Mammary epithelial cell (primary cell): ENCODE measurements at places on chromosomes 5 and 9.
A peak's percentile ranks its signal among the peaks of the same experiment; 100 is the strongest.

GRCh38 chr5:167578977-167579692 lies 712.3 kb upstream of the WWC1 start:
- DNase-seq = no peak

DNA sequence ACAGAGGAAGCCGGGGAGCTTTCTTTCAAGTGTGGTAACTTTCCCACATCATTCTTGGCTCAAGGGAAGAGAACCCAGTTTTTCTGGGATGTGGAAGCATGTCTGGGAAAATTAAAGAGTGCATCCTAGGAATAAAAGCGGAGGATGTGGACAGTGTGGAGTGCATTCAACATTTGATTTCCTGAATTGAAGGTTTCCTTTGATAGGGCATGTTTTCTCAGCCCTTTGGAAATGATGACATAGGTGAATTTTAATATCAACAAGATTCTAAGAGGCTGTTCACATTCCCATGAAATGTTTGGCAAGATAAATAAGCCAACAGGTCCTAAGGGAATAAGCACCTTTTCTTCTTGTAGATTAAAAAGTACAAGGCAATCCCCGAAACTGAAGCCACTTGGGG lies 63.6 kb downstream of the ENTREP1 start:
- DNase-seq = no peak

DNA sequence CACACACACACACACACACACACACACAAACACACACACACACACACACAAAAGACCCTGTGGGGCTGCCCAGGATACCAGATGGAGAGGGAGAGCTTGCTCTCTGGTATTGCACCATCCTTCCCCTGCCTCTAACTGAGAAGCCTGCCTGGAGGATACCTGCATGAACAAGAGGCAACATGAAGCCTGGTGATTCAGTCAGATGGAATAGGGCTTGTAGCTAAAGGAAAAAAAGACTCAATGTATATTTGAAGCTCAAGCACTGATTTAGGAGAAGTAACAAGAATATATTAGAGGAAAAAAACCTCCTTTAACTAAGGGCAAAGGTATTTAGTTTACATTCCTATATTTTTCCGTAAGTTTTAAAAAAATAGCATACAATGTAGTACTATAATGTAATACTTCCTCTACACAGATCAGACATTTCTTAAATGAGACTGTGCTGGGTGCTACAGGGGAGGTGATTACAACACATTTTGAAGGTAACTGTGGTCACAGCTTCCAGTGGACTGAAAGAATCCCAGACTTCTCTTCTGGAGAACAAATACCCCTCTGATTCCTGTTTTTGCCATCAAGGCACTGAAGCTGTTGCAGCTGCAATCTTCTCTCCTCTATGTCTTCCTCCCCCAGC lies 169.3 kb downstream of the DCP2 start:
- peak; percentile 90 for DNase-seq

GRCh38 chr5:73387149-73387591 lies 61.4 kb downstream of the FOXD1 start:
- DNase-seq = no peak

DNA sequence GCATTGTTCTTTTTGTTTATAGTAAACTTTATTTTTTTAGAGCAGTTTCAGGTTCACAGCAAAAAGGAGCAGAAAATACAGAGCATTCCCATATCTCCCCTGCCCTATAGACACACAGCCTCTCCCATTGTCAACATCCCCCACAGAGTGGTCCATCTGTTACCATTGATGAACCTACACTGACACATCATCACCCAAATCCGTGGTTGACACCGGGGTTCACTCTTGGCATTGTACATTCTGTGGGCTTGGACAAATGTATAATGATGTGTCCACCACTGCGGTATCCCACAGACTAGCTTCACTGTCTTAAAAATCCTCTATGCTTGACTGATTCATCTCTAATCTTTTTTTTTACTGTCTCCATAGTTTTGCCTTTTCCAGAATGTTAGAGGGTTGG lies 120.7 kb upstream of the SPATA31C2 start:
- DNase-seq = no peak

DNA sequence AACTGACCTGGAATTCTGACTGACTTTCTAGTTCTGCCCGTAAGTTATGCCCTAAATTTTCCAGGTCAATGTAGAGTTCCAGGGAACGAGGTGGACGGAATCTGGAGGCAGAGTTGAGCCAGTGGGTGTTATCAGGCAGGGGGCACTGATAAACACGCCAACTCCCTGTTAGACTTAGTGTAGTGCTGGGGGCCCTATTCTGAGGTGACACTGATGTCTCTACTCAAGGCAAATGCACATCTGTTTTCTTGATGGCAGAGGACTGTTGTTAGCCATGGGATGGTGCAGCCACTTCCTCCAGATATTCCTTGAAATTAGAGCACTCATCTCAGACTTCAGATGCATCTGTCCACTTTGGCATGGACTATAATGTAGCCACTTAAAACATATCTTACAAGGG lies 83.5 kb downstream of the C9orf152 start:
- DNase-seq = no peak

- no peak for DNase-seq
These were observed 69.3 kb upstream of the STC2 start for GRCh38 chr5:173397516-173397915.

DNA sequence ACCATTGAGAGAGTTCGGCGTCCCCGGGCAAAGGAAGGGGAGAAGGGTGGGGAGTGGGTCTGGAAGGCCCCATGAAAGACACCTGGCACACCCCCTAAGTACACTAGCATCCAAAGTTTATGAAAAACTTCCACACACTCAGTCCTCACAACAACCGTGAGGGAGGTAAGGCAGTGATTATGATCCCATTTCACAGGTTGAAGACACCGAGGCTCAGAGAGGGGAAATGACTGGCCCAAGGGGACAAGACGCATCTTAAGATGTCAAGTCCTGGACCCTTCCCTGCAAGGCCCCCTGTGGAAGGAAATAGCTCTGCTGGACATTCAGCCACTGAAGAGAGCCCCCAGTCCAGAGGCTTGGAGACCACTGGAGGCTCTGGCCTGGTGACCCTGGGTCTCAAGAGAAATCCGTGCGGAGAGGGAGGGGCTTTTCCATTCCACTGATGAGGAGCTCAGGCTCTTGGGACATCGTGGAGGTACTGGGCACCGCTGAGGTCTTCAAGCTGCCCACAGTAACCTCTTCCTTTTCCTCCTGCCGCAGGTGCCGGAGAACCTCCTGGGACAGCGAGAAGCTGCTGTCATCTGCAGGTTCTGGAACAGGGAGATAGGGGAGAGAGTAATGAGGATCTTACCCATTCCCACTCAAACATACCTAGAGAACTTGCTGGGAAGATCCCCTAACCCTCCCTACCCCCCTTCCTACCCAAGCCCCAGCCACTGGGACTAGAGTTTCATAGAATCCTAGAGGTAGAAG lies 5.2 kb downstream of the SMIM33 start:
- no peak for DNase-seq

DNA sequence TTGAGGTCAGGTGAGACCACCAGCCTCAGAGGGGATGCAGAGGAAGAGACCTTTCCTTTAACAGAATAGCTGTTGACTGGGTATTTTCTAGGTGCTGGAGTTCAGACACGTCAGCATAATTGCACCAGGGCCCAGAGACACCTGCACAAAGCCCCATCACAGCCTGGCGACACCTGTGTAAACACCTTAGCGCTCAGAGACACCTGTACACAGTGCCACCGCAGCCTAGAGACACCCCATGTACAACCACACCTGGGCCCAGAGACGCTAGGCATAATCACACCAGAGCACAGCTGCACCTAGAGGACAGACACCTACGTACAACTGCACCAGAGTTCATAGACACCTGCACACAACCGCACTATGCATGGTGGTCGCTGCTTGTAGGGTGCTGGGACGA lies 1.0 kb downstream of the TRIP13 start:
- DNase-seq = no peak

DNA sequence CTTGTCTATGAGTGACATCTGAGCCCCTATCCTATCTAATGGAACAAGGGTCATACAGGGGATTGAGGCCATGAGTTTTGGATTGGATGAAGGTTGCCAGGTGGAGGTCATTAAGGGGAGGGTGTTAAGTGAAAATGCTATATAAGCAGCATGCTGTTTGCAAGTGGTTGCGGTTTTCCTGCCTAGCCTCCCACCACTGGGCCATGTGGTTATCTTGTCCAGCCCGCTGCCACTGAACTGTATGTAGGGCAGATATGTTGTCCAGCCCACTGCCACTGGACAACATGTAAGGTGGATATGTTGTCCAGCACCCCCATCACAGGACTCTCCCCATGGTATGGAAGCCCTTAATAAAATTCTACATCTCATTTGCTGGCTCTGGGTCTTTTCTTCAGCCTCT lies 200.0 kb downstream of the FGF10 start:
- DNase-seq = no peak

GRCh38 chr5:180328296-180329137 lies 24.6 kb downstream of the GFPT2 start:
- peak; percentile 42 for DNase-seq

- no peak for DNase-seq
These were observed 51.5 kb downstream of the CCDC192 start for GRCh38 chr5:127754706-127755105.

DNA sequence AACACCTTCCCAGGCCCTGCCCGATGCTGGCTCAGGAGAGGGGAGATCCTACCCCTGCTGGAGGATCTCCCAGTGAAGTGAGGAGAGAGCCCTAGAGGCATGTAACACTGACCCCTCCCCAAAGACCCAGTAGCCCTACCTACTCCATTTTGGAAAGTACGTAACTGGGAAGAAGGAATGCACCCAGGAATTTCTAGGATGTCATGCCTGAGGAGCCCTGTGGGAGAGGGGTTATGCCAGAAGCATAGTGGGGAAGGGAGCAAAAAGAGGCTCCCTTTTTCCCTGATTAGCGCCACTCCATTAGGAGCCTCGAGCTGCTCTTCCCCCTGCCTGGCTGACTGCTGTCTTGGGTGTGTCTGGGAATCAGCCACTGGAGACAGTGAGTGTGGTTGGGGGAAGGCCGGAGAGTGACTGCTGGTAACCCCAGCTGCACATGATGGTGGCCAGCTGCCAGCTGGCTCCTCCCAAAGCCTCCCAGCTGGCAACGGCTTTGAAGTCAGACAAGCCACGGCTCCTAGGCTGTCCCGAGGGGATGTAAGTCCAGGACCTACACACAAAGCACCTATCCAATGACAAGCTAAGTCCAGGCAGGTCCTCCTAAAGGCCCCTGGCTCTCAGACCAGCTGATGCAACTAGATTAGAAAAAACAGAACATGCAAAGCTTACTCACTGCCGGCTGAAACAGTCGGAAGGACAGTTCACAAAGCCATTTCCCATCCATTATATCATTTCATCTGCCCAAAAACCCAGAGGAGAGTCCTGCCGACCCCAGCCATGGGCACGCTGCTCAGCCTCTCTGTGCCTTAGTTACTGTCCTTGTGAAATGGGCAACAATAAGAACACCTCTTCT lies 136.5 kb upstream of the ABCA1 start:
- peak; percentile 97 for DNase-seq

GRCh38 chr5:152503206-152503605 lies 98.1 kb upstream of the NMUR2 start:
- no peak for DNase-seq

DNA sequence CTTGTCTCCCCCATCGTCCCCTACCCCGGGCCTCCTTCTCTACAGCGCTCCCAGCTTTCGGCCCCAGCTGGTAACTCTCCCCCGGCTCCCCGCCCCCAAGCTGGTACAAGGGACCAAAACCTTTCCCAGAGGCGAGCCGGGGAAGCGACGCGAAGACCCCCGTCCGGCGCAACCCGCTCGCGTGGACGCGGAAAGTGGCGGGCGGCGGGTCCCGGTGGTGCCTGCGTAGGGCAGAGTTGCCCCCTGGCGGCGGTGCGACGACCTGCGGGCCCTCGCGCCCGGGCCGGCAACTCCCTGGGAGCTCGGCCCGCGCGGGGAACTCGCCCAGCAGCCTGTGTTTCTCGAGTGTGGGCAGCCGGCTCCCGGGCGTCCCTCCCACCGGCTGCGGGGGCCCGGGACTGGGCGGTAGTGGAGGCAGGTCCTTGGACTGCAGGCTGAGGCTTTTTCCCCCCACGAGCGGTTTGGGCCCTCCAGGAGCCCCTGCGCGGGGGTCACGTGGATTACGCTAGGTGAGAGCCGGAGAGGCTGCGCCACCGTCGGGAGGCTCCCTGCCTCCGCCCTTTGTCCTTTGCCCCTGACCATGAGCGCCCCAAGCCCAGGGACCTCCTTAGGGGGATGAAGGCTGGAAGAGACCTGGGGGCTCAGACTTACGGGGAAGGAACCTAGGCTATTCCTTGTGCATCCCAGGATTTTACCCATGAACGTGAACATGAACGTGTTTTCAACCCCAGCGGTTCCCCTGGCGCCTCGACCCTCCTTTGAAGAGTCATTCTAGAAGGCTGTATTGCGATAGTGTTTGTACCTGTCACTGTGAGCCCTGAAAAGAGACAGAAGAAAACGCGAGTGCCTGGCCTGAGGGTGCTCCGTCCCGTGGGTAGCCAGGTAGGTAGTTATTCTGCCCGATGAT lies 2.9 kb upstream of the FOXD1 start:
- DNase-seq = no peak

DNA sequence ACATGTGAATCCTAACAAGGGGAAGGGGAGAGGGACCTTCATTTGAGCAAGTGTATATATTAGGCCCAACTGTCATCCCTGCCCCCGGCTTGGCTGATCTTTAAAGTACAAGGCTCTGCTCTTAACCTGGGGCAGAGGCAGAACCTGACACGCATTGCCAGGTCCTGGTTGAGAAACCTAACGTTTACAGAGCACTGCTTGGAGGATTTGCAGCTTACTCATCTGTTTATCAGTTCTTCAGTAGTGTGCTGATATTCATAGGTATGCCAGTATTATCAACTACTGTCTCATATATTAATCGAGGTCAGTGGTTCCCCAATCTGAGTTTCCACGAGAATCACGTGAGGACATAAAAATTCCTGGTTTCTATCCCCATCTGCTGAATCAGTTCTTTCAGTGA lies 50.4 kb downstream of the ACO1 start:
- DNase-seq = no peak

- peak; percentile 76 for DNase-seq
These were observed 44.5 kb upstream of the NR5A1 start for GRCh38 chr9:124551472-124552272.

DNA sequence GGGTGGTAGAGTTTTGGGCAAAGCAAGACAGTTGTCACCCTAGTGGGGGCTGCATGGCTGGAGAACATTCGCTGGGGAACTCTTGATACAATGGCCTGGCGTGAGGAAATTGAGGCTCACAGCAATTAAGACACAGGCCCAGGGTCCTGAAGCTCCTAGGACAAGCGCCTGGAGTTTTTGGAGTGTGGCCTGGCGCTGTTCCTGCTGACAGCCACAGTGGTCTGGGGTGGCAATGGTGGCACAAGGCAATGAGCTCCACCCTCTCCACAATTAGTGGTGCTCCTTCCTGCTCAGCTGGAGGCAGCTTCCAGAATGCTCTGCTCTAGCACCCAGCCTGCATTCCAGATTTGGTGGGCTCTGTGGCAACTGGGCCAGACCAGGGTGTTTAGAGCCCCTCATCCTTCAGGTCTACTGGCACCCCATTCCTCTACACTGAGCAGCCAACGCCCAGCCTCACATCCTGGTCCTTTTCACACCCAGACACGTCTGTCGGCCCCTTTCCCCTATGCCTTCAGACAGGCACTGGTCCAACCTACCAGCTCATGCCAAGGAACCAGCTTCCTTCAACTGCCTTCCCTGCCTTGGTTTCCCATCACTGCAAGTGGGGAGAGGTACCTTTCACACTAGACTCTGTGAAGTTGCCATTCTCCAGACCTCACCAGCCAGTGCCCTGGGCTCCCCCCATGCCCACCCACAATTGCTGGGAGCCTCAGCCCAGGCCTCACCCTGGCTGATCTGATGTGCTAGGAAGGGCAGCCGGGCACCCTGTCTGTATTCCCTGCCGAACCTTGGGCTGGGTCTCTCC lies 138.1 kb upstream of the COL5A1 start:
- no peak for DNase-seq
